Amygdala (tissue), 56 donors: ENCODE measurements at places on chromosomes 7 and 10.

DNA sequence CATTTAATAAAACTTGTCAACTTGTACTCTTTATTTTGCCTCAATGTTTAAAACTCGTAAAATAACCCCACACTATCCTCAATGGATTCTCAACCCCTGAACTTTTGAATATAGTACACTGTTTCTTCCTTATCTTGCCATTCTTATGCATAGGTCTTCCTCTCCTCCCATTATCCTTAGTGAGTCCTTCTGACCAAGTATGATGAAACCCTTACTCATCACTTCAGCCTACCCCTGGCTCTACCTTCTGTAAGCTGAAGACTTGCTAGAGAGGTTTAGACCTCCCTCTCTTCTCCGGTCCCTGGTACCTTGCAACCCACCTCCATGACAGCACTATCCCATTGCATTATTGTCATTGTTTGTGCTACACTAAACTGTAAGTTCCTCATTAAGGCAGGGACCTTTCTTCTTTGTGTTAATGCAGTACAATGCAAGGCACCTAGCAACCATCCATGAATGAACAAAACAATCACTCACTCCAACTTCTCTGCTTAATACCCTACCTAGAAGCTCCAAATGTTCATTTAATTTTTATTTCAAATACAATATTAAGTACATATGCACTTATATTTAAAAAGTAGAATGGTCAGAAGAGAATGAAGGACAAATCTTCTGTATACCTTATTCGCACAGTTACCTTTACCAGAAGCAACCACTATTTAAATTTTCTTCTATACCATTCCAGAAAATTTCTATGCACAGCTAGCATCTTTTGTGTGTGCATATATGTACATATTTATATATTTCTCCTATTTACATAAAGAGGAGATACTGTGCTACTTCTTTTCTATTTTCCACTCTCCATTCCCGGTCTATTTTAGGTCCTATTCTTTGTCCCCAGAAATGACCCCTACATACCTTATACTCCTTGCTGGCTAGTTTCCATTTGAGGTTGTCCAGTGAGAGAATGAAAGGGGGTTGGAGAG, 77.5 kb downstream of the SLC16A9 start:
- no peak for DNase-seq

DNA sequence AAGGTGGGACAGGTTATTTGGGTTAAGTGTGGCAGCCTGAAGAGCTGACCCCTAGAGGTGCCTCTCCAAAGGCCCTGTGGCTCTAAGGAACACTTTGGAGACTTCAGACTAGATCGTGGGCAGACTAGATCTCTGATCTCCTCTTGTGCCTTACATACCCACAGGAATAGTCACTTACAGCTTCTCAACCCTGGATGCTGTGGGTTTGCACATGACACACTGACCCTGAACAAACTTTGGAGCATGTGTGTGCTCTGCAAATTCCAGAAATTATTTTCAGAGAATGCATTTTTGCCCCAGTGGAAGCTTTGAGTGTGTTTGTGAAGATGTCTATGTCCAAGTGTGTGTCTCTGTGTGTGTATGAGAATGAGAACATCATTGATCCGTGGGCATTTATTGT, 119.6 kb downstream of the EMX2 start:
- no peak for DNase-seq

GRCh38 chr10:115849197-115849596, 423.8 kb downstream of the GFRA1 start:
- no peak for DNase-seq

- DNase-seq = no peak
Observed at GRCh38 chr10:110967009-110967630, 47.7 kb downstream of the SHOC2 start.

DNA sequence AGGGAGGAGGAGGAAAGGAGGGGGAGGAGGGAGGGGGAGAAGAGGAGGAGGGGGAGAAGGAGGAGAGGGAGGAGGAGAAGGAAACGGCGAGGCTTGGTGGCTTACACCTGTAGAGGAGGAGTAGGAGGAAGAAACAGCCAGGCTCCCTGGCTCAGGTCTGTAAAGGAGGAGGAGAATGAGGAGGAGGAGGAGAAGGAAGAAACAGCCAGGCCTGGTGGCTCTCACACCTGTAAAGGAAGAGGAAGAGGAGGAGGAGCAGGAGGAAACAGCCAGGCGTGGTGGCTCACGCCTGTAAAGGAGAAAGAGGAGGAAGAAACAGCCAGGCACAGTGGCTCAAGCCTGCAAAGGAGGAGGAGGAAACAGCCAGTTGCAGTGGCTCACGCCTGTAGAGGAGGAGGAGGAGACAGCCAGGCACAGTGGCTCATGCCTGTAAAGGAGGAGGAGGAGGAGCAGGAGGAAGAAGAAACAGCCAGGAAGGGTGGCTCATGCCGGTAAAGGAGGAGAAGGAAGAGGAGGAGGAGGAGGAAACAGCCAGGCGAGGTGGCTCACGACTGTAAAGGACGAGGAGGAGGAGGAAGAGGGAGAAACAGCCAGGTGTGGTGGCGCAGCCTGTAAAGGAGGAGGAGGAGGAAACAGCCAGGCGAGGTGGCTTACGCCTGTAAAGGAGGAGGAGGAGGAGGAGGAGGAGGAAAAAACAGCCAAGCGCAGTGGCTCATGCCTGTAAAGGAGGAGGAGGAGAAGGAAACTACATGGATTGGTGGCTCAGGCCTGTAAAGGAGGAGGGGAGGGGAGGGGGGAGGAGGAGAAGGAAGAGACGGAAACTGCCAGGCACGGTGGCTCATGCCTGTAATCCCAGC, 14.9 kb upstream of the CRCP start:
- DNase-seq = peak; percentile 23

DNA sequence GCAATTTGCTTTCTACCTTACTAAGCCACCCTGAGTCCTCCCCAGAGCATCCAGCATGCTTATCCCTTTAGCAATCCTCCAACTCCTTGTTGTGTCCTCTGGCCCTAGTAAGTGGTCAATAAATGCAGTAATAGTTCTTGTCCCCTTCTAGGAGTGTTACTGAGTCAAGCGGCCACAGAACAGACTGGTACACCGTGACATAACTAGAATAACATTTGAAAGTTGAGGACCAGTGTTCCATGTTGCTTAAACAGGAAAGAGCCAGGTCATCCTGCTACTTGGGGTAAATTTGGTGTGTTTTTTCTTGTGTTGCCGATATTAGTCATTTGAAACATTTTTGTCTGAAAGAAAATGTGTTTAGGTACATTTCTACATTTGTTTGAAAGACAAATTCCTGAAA, 4.8 kb upstream of the CDK6 start:
- no peak for DNase-seq

DNA sequence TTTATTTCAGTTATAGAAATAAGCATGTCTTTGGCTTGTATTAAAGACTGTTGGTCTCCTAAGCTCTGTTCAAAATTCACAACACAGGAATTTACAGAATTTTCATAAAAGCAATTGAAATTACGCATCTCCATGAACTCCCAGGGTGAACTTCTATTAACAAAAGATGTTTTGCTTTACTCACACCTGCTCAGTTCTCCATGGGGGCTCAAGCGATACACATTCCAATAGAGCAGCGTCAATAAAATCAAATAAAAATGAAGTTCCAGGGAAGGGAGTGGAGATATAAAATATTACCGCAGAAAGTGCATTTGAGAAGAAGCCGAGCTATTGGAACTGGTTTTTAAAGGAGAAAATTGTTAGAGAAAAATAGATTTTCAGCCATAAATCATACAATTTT, 41.5 kb upstream of the ZNF438 start:
- DNase-seq = no peak

GRCh38 chr7:41046221-41046761, 656.6 kb downstream of the INHBA start:
- DNase-seq = no peak

DNA sequence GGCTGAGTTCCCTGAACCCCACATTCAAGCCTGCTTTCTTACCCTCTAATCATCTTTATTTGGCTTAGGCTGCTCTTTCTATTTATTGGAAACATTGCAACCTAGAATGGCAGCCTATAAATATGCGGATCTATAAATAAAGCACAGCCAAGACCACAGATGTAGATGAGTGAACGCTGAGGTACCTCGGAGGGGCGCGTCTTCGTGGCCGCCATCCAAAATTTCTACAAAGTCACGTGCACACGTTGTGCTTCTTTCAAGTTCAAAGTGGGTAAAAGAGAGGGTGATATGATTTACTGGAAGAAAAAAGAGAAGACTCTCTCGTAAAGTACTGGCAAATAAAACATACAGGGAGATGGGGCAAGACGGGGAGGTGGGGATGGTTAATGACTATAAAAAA, 132.6 kb upstream of the RSU1 start:
- DNase-seq = no peak

DNA sequence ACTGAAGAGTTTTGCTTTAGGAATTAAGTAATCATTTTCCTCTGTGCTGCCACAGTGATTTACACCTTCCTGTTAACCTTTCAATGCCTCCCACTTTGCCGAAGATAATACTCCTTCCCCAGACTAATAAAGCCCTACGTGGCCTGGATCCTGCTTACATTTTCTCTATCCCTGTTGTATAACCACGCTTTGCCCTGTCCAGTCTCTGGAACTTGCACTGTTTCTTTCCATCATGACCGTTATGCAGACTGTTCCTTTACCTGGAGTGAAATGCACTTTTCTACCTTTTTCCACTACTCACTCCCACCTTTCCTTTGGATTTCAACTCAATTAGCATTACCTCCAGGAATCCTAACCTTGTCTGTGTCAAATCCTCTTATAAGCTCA, 154.4 kb downstream of the PRKG1 start:
- no peak for DNase-seq

- no peak for DNase-seq
Observed at GRCh38 chr7:70082099-70082611, 483.9 kb downstream of the AUTS2 start.

DNA sequence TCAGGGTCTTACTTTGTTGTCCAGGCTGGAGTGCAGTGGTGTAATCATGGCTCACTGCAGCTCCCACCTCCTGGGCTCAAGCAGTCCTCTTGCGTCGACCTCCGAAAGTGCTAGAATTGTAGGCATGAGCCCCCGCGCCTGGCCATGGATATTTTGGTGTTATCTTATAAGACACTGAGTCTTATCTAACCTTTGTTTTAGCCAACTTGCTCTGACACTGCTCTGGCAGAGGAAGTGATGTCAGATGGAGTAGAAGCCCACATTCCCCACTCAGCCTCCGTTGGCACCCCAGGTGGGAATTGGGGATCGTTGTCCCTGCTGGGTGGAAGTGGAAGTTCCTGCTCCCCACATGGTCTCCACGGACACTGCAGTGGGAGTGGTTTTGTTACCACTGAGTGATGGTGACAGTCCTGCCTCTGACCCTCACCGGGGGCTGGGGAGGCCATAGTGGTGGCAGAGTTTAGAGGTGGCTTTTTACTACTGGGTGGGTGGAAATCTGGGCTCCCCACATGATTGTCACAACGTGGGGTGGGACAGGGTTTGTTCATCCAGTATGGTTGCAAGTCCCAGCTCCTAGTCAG, 98.9 kb downstream of the ANKRD61 start:
- DNase-seq = no peak

DNA sequence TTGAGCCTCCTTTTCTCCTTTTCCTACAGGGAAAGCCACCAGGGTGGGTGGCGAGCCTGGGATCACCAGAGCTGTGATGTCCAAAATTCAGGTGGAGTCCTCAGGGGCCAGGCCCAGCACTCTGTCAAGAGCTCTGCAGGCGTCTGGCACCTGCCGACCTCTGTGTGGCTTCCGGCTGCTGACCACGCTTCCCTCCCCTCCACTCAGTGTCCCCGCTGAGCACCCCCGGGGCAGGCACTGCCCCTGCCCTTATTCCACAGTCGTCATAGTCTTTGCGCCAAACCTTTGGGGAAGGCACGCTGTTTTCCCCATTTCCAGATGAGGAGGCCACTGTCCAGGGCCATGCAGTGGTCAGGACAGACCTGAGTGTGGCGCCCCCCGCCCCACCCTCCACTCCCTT, 7.5 kb downstream of the MTG1 start:
- DNase-seq = no peak

GRCh38 chr7:156968183-156968582, 18.7 kb downstream of the NOM1 start:
- no peak for DNase-seq

DNA sequence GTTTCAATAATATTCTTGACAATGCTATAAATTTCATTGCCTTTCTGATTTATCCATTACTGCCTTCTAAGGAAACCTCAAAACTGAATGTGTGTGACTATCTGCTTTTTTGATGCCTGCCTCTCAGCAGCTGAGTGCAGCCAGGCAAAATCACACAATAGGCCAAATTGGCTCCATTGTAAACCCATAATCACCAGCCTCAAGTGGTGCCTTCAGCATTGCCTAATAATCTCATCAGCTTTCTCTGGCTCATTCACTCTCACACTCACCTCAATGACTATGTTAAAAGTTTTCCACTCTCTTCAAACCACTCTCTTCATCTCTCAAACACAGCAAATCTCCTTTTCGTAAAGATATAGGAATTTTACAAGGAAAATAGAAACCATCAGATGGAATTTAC, 182.5 kb upstream of the COL1A2 start:
- no peak for DNase-seq

- DNase-seq = no peak
Observed at GRCh38 chr10:124495725-124496124, 34.1 kb downstream of the LHPP start.

DNA sequence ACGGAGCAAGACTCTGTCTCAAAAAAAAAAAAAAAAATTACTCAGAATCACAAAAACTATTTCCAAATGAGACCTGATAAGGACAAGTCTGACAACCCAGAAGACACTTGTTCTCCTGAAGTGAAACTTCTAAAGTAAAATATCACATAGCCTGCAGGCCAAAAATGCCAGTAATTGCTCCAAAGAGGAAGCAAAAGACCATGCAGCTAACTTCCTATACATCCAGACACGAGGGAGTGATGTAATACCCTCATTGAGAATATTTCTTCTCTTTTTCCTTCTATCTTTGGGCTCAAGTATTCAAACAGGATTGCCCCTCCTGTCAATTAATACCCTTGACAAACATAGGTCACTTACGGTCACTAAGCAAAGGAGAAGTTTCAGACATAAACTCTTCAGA, 31.2 kb downstream of the ARMH3 start:
- DNase-seq = no peak

DNA sequence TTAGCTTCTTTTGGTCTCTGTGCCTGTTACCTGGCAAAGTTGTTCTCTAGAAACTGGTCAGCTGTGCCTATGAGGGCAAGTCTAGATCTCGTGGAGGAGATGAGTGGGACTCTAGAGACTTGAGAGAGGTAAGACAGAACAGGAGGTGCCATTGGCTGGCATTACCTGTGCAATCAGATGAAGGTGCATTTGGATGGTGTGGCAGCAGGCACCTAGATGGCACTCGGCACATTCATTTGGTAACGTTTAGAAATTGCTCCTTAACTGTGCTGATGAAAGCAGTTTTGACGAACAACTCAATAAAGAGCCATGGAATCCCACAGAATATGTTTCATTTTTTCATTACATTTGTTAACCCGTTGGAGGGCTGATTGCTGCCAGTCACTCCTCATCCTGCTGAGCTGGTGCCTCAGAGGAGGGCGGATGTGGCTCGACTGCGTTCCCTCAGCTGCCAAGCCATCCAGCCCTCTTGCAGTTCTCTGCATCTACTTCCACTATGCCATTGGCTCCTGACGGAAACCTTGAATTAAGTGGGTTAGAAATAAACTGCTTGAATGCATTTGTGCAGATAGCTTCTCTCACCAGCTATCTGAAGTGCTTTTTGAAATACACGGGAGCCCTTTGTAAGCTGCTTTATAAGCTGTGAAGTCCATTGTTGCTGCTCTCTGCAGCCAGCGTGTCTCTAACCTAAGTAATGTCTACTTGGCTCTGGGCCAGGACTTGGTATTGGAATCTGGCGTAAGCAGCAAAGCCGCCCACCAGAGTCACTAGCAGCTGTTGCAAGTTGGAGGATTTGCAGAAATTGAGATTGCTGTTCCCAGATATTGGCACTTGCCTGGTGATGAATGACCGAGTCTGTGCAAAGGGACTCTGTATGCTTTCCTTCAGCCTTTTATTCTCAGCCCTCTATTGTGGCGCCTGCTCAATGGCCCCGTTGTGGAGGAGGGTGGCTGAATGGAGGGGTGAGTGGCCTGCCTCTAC, 87.4 kb downstream of the LRRC4 start:
- DNase-seq = peak; percentile 74
